ENCODE measurements at places on chromosomes 5 and 9.
A peak's percentile ranks its signal among the peaks of the same experiment; 100 is the strongest.

- no peak for DNase-seq
These were observed 28.7 kb downstream of the LARP1 start for GRCh38 chr5:154783774-154784460.

DNA sequence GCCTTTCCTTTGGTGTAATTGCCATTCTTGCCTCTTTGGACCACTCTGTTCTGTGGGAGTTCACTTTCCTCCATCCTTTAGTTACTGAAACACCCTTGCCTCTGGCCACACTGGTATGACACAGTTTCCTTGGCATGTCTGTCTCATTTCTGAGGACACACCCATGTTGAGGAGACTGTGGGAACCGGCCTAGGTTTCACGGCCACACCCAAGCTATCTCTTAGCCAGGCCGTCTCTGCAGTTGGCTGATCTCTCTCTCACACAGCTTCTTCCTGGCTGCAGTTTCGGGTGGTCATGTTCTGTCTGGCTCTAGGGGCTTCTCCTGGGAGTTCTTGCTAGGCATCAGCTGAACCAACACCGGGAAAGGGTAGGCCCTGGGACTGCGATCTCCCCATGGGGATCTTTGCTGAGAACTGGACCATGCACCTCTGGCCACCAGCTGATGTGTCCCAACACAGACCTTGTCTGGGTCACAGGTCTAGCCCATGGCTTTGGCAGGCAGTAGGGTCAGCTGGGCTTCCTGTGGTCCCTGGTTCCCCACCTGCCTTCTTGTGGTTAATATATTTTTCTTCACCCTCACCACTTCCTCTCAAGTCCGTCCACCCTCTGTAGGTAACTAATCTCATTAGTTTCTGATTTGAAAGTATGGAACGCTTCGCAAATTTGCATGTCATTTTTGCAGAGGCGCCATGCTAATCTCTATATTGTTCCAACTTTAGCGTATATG, 24.9 kb downstream of the ARHGEF37 start:
- peak; percentile 23 for DNase-seq

DNA sequence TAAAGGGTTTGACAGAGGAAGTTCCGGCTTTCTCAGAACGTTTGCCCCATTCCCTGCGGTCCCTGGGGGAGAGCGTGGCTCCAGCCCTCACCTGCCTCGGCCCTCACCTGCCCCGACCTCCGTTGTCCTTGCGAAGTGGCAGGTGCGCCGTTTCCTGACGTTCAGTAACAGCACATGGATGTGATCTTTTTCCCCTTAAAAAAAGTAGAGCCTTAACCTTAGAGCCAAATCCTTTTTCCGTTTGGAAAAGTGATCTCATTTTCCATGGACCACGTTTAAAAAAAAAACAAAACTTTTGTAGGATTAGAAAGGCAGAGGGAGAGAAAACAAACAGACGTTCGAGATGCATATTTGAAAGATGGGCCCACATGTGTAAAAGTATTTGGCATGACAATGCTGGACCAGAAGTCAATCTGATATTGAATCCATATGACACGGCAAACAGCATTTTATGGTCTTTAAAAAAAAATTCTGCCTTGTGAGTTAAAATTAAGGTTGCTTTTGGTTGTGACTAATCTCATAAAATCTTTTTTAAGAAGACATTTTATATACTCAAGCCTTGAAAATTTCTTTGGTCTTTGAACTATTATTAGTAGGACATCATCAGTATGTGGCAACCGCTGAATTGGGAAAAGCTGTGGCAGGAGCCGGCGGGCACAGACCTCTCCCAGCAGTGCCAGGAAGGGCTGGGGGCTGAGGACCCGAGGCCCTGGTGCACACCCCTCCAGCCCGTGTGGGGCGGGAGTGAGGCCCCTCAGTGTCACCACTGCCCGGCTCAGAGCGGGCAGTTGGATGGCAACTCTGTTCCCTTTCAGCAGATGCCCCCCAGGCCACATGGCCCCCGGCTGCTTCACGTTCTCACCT, 42.5 kb upstream of the EXOC3 start:
- no peak for DNase-seq

DNA sequence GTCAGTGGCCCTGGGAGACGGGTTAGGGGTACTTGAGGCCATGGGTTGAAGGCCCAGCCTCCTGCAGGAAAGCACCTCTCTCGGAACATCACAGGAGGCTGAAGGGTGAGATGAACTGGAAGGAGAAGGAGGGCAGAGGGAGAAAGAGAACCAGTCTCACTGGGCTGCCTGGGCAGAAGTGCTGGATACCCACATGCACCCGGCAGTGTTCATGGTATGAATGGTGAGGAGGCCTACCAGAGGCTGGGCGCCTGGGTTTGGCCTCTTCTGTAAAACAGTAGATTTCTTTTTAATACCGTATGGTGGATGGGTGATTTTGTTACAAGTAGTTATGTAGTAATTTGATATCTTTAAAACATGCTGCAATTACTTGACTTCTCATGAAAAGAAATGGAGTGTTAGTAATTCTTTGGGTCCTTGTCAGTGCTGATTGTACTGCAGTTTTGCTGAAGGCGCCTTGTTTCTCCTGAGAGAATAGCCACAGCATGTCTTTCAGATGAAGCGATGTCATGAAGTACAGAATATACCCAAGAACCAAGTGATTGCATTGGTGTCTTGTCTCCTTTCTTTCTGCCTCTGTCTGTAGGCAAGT, 258.6 kb downstream of the FANCC start:
- DNase-seq = no peak

DNA sequence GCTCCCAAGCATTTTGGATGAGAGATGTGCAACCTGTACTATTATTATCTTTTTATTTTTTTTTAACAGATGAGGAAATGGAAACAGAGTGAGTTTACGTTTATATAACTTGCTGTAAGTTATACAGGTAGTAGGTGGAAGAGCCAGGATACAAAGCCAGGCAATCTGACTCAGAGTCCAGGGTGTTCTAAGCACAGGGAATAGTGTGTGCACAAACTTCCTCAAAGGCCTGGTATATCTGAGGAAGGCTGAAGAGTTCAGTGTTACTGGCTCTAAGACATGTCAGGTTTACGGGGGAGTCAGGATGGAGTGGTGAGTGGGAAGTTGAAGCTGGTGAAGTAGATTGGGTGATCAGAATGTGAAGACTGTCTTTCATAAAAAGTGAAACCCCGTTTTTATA, 353.6 kb downstream of the KDM4C start:
- DNase-seq = no peak

GRCh38 chr9:97307091-97307490, 368 bp upstream of the CCDC180 start:
- DNase-seq = peak; percentile 91

GRCh38 chr9:90107040-90107725, 502.4 kb downstream of the GADD45G start:
- DNase-seq = no peak

DNA sequence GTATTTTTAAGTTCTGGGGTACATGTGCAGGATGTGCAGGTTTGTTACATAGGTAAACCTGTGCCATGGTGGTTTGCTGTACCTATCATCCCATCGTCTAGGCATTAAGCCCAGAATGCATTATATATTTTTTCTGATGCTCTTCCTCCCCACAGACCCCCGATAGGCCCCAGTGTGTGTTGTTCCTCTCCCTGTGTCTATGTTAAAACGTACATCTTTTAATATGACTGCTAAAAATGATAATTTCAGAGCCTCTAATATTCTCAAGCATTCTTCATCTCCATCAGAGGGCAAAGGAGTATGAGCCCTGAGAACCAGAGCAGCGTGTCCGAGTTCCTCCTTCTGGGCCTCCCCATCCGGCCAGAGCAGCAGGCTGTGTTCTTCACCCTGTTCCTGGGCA, at the start of gene OR1J2:
Gene OR1J2, plus strand, starts transcription at position 301 of the 400 bp plus-strand sequence. Its CDS starts 0 bp downstream, at position 301.
- DNase-seq = no peak

- no peak for DNase-seq
These were observed 296.8 kb downstream of the PDE4D start for GRCh38 chr5:59596586-59597350.

DNA sequence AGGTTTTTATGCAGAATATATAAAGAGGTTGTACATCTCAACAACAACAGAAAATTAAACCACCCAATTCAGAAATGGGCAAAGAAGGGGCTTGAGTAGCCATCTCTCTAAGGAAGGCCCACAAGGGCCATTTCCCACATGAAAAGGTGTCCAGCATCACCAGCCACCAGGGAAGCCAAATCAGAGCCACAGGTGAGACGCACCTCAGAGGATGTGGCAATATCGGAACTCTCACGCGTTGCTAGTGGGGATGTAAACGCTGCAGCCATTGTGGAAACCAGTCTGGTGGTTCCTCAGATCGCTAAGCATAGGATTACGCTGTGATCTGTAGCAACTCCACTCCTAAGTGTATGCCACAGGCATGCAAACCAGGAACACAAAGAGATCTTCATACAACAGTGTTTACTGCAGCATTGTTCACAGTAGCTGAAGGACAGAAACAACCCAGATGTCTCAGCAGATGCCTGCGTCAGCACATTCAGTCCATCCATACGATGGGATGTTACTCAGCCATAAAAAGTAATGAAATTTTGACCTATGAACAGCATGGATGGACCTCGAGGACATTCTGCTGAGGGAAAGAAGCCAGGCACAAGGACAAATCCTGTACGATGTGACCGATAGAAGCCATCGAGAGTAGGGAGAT, 84.3 kb upstream of the CACNA1B start:
- no peak for DNase-seq

- DNase-seq = no peak
These were observed 36.4 kb downstream of the ATPSCKMT start for GRCh38 chr5:10213316-10213715.

DNA sequence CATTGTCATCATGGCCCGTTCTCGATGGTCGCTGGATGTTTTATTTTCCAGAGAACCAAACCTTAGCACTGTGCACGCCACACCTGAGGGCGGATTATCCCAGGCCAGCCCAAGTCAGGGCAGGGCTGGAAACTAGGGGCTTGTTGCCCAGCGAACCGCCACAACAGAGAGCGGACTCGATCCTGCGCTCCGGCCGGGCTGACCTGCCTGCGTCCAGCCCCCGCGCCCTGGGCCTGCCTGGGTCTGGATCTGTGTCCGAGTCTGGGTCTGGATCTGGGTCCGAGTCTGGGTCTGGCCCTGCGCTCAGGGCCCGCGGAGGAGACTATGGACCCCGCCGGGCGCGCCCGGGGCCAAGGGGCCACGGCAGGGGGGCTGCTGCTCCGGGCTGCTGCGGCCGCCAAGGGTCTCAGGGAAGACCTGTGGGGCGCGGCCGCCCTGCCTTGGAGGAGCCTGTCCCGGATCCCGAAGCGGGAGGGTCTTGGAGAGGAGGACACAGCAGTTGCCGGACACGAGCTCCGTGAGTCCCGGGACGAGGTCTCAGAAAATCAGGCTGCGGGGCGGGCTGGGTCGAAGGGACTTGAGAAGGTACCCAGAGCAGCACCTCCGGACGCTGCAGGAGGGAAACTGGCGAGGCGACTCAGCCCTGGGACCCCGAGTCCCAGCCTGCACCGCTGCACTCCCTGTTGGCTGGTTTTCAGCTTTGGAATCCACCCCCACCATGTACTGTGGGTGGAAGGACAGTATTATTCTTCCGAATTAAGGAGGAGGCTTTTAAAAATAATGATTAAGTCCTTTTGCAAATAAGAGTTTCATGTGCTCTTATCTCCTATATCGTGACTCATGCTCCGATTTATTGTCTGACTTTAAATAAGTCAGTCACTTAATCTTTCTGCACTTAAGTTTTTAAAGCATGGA, at the start of gene ANKDD1B:
Gene ANKDD1B, plus strand, starts transcription at position 143 of the 915 bp plus-strand sequence. Its CDS starts 182 bp downstream, at position 325.
- peak; percentile 77 for DNase-seq

GRCh38 chr5:165083394-165083793, 1578.0 kb downstream of the MAT2B start:
- DNase-seq = no peak

DNA sequence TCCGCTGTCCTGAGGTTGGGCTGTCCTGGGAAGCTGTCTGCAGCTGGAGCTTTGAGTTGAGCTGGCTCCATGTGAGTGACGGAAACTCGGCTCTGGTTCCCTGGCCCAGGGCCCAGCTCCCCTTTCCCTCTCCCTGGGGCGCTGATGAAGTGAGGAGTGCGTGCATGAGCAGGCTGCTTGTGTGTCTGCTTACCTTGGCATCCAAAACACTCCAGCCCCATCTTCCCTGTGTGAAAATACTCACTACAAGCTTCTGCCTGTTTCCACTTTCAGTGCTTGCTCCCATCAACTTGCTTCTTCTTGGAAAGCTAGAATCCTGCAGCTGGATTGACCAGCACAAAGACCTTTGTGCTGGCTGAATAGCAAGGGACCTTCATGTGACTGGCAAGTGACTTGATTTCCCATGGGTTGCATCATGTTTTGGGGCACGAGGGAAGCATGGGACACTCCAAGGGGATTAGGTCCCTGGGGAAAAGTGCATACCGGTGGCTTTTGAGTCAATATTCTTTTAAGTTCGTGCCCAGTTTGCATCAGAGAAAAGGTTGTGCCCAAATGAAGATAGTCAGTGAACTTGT, 198.1 kb downstream of the GADD45G start:
- no peak for DNase-seq

DNA sequence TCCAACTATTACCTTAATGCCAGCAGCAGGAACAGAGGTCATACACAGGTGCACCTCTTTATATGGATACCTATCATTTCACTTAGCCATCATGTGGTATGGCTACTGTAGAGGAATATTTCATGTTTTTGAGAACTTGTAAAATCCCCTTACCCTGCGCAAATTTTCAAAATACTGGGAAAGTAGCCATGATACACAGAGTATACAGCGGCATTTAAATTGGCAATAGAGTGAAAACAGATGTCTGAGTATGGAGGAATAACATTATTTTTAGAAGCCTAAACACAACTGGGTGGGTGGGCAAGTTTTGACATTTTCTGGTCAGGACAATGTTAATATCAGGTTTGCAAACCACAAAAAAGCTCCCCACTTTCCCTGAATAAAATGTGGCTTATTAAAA, 109.5 kb downstream of the SMIM23 start:
- no peak for DNase-seq

GRCh38 chr9:135422341-135422944, 57.1 kb upstream of the PPP1R26 start:
- no peak for DNase-seq

GRCh38 chr9:19231904-19232822, 1.7 kb downstream of the DENND4C start:
- DNase-seq = no peak

DNA sequence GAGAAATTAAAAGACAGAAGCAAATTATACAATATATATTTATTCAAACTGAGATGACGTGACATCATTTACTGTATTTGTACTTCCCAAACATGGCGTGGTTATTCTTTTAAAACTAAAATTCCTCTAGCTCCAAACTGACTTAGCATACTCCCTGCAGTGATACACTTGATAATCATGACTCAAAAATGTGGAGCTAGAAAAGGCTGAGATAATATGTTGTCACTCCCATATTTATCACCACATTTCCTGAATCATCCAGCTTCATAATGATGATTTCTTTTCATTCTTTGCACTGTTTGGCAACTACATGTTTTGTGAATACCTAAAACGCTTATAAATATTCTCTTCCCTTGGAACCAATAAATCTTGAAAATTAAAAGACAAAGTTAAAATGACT, 341.0 kb downstream of the EBF1 start:
- no peak for DNase-seq

GRCh38 chr9:20148416-20148815, 359.6 kb upstream of the SLC24A2 start:
- no peak for DNase-seq

GRCh38 chr5:82274343-82275211, 3.6 kb downstream of the RPS23 start:
- peak; percentile 79 for DNase-seq
